ENCODE measurements at places on chromosomes 6 and 20.

DNA sequence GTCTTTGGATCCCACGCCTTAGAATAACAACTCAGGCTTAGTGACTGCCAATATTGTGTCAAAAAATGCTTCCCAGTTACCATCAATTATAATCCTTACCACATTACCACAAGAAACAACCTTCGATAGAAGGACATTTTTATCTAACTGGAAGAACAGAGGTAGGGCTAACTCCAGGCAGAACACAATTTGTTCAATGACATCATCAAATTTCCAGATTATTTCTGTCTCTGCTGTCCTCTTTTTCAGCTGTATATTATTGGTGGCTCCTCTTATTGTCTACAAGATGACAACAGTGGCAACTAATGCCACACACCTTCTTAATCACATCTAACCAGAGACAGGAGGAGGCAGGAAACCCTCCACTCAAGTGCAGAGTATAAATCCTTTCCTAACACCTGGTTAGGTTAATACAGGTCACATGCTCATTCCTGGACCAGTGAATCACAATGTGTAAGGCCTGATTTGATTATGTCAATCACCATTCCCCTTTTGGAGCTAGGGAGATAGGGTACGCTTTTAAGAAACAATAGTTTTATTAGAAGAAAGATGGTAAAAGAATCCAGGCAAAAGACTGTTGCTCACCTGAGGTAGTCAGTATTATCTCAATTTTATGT lies 18.0 kb downstream of the KHDC1L start:
- H3K4me1 ChIP-seq = no peaks in the 10 kb centered on the region
- H3K27ac ChIP-seq = no peak overlapping the region
- H3K36me3 ChIP-seq = no peaks in the 10 kb centered on the region
- no peaks in the 10 kb centered on the region for H3K27me3 ChIP-seq
- H3K4me3 ChIP-seq = no peak overlapping the region

DNA sequence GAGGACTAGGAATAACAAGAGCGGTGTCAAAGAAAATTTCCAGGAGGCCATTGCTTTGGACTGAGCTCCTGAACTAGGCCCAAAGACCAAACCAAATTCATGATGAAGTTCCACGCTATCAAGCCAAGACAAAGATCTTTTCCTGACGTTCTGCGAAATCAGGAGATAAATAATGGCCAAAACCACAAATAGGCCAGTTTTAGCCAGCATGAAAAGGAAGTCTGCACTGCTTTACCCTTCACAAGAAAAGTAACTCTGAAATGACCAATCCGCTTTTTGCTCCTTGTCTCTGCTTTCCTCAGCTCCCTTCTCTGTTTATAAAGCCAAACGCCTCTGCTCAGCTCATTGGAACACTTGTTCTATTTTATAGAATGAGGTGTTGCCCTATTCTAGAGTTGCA lies 6.7 kb downstream of the NCOA5 start:
- no peak overlapping the region for H3K4me3 ChIP-seq
- H3K4me1 ChIP-seq = peaks cover 6% of the 10 kb centered on the region
- H3K27me3 ChIP-seq = no peaks in the 10 kb centered on the region
- no peak overlapping the region for H3K27ac ChIP-seq
- peaks cover 13% of the 10 kb centered on the region for H3K36me3 ChIP-seq

- no peaks in the 10 kb centered on the region for H3K4me1 ChIP-seq
- no peak overlapping the region for H3K27ac ChIP-seq
- no peak overlapping the region for H3K4me3 ChIP-seq
These were observed 231.0 kb upstream of the PRND start for GRCh38 chr20:4490606-4491280.

- no peaks in the 10 kb centered on the region for H3K27me3 ChIP-seq
- no peaks in the 10 kb centered on the region for H3K4me1 ChIP-seq
- no peak for DNase-seq
- no peak overlapping the region for H3K4me3 ChIP-seq
- H3K27ac ChIP-seq = no peak overlapping the region
- no peaks in the 10 kb centered on the region for H3K36me3 ChIP-seq
These were observed 689.9 kb upstream of the AGPAT4 start for GRCh38 chr6:161963634-161964234.

DNA sequence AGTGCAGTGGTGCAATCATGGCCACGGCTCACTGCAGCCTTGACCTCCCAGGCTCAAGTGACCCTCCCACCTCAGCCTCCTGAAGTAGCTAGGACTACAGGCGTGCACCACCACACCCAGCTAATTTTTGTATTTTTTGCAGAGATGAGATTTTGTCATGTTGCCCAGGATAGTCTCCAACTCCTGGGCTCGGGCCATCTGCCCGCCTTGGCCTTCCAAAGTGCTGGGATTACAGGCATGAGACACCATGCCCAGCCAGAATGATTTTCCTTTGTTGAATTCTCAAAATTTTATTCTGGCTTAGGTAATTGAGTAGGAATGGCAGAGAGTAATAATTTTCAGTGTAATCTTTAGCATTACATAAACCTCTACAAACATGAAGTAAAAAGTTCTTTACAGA lies 37.1 kb downstream of the SLC16A10 start:
- DNase-seq = no peak
- no peaks in the 10 kb centered on the region for H3K36me3 ChIP-seq
- H3K27me3 ChIP-seq = no peaks in the 10 kb centered on the region
- H3K27ac ChIP-seq = no peak overlapping the region

Data from thymus (tissue), 14 donors.